ENCODE measurements at places on chromosomes 13 and 19.

GRCh38 chr19:16595097-16595496, 22.9 kb upstream of the SLC35E1 start:
- DNase-seq: no peak

DNA sequence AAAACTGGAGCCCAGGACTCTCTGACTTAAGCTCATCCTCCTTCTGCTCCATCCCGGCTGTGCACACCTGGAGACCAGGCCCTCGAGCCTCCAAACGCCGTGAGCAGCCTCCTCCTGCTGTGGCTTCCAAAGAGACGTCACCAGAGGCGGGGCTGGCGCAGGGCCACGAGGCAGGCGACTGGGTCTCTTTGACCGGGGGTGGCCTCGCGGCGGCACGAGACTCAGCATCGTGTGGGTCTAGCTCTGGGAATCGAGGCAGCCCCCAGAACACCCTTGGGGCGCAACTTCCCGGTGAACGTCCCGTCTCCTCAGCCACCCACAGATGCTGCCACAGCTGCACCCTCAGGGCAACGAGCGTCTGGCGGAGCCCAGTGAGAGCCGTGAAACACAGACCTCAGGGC, 22.8 kb downstream of the RASA3 start:
- DNase-seq: no peak

GRCh38 chr19:41233748-41234240, 14.8 kb downstream of the AXL start:
- DNase-seq: no peak

GRCh38 chr19:47122359-47123335, 8.0 kb upstream of the SAE1 start:
- no peak for DNase-seq
